ENCODE measurements at places on chromosomes 16 and 17.

GRCh38 chr17:7147772-7148171 lies 31.4 kb downstream of the ASGR1 start:
- no peak for DNase-seq

- no peak for DNase-seq
Measured at GRCh38 chr16:81558077-81558443, 113.5 kb downstream of the CMIP start.

DNA sequence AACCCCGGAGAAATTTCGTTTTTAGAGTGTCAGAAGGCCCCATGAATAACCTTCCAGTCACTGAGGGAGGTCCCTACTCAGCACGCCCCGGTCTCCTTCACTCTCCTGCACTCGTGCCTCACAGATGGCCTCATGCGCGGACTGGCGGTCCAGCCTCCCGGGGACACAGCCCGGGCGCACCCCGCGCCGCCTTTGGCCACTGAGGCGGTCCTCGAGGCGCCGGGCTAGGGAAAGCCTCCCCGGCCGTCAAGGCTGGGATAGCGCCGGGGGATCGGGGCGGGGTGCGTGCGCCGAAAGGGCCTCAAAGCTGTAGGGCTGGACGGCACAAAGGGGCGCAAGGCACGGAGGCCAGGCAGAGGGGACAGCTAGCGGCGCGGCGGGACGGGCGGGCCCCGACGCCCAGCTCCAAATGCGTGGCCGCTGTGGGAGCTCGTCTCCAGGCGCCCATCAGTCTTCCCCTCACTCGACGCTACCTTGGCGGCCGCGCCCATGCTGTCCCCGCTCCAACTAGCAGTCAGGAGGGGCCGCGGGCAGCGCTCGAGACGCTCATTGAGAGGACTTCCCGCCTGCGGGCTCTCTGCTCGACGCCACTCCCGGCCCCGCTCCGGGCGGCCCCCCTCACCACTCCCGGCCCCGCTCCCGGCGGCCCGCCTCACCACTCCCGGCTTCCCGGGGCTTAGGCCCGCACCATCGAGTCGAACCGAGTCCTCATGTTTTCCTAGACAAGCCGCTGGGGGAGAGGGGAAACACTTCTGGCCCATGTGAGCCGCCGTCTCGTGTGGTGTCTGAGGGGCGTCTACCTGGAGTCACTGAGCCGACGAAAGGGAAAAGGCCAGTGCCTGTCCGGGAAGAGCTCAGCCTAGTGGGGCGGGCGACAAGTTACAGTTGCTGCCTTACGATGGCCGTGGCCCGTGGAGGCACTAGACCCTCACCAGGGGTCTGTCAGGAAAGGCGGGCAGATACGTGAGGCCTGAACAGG lies at the start of gene USP6:
TSS of gene USP6 (plus strand) at position 360 of the 979 bp plus-strand sequence. CDS start 14,336 bp downstream, outside the sequence.
- DNase-seq, result no peak

- no peak for DNase-seq
Measured at GRCh38 chr17:42562388-42563142, 617 bp downstream of the COASY start.

DNA sequence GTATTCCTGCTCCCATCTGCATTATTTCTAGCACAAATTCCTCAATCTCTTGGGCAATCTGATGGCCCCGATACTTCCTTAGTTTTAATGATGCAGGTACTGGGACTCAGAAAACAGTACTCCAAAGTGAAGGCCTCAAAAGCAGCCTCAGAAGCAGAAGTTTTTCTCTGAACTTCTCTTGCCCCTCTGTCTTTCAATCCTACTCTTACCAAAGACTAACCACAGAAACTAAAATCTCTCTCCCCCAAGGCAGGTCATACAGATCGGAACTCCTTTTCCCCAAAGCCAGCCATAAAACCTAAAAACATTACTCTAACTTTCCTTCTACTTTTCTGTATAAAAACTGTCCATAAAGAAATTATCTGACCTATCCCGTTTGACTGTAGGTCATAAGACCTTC lies 103.5 kb downstream of the HS3ST3A1 start:
- no peak for DNase-seq

GRCh38 chr16:14672403-14672971 lies 21.6 kb downstream of the PLA2G10 start:
- no peak for DNase-seq

GRCh38 chr16:50924759-50925545 lies 183.1 kb downstream of the CYLD start:
- DNase-seq, result no peak

- no peak for DNase-seq
Measured at GRCh38 chr16:50169555-50170096, 16.5 kb downstream of the TENT4B start.

- DNase-seq, result no peak
Measured at GRCh38 chr16:62038646-62039045, 2.4 kb upstream of the CDH8 start.

DNA sequence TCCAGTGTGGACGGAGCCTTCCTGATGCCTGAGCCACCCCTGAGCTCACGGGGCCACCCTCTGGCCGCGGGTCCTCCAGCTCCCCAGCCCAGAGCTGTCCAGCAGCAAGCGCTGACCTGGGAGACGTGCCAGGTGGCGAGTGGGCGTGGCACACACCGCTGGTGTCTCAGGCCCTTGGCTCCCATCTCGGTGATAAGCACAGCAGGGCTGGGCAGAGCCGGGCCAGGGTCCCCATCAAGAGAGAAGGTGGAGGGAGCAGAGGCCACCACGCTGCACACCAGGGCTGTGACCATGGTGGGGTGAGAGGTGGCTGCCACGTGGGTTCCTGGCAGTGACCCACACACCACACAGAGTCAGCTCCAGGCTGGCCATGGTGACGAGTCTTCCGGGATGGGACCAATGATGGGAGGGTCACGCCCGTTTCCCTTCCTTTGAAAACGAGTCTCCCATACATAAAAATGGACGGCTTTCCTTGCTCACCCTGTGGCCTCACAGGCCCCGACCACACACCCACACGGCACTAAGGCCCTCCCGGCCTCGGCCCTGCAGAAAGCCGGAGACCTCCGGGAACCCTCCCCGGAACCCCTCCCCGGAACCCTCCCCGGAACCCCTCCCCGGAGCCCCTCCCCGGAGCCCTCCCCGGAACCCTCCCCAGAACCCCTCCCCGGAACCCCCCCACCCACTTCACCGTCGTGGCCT lies 16.8 kb downstream of the UTS2R start:
- DNase-seq, result no peak

DNA sequence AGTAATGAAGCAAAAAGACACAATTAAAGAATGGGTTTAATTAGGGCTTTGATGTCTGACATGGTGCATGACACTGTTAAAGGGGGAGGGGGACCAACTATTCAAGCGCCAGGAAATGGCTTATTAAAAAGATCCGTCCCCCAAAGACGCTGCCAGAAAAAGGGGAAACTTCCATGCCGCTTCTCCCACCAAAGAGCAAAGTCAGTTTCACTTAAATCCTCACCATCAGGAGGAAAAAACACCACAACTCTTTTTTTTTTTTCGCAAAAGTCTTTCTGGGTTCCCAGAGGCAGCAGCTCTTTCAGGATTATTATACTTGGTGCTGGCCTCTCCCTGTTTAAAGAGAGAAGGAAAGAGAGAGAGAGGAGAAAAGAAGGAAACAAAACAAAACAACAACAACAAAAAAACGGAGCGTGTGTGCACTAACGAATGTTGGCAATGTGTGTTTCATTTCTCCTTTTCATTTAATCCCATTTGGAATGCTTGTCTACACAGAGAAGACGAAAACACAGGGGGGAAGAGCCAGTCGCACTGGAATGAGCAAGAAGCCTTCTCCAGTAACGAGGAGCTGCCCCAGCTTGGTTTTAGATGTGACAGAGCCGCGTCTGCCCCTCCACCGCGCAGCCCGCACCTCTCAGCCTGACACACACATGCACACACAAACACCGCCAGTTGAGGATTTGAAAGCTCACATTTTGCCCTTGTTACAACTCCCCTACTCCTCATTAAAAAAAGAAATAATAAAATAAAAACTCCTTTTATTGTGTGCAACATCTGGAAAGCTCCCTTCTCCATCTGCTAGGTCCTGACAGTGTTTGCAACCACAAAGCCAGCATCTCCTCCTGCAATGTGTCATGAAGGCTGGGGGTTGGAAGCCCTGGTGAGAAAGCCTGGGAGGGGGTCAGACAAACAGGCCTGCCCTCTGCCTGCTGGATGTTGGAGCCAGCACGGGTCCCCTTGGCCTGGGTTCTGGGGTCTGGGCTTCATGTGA lies 32.7 kb upstream of the AXIN2 start:
- no peak for DNase-seq

- no peak for DNase-seq
Measured at GRCh38 chr16:87368029-87368770, 15.4 kb downstream of the FBXO31 start.

DNA sequence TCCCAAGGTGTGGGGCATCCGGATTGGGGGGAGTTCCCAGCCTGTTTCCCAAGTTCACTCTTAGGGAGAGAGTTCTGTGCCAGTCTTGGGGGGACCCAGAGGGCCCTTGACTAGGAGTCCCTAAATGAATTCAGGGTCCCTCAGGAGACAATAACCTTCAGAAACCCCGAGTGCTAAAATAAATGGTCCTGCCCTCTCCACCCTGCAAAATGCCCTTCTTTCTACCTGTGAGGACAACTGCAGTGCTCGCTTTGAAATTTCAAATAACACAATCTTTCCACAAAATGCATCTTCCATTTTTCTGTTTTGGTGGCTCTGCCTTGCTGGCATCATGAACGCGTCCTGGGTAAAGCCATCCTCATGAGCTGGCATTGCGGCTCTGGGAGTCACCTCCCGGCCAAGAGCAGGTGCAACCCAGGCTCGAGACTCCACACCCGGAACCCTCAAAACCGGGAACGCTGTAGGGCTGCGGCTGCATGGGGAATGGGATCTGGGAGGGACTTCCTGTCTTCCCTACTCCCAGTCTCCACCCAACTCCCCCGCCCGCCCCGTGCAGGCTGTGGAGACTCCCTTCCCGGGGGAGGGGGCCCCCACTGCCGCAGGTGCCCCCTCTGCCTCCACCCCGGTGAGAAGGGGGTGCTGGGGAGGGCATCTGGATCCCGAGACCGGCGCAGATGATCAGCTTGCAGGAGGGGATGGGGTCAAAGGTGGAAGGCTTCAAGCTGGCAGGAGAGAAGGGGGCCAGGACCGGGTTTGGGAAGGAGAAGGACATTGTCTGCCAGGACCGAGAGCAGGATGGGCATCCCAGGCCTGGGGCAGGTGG lies at the start of gene ZNF205:
TSS of gene ZNF205 (plus strand) at position 529 of the 823 bp plus-strand sequence. CDS start 845 bp downstream, outside the sequence.
- DNase-seq, result peak; percentile 79

DNA sequence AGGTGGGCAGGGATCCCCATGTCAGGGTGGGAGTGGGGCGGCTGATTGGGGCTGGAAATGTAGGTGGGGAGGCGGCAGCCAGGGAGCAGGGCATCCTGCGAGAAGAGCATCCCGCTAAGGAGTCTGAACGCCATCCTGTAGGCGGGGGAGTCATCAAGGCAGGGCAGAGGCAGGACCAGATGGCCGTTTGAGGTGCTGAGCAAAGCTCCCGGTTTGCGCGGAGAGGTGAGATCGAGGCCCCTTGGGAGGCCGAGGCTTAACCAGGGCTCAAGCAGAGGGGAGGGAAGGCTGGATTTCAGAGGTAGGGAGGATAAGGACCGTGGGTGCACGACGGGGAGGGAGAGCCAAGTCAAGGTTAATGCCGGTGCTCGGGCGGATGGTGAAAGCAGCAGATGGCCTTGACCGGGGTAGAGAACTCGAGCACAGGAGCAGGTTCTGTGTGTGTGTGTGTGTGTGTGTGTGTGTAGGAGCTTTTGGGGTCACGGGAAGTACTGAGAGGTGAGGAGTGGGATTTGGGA lies 472 bp upstream of the NME2 start:
- DNase-seq, result no peak

- DNase-seq, result no peak
Measured at GRCh38 chr16:84220851-84221250, 19.0 kb downstream of the KCNG4 start.

- no peak for DNase-seq
Measured at GRCh38 chr17:40888196-40888720, 3.2 kb upstream of the KRT20 start.

DNA sequence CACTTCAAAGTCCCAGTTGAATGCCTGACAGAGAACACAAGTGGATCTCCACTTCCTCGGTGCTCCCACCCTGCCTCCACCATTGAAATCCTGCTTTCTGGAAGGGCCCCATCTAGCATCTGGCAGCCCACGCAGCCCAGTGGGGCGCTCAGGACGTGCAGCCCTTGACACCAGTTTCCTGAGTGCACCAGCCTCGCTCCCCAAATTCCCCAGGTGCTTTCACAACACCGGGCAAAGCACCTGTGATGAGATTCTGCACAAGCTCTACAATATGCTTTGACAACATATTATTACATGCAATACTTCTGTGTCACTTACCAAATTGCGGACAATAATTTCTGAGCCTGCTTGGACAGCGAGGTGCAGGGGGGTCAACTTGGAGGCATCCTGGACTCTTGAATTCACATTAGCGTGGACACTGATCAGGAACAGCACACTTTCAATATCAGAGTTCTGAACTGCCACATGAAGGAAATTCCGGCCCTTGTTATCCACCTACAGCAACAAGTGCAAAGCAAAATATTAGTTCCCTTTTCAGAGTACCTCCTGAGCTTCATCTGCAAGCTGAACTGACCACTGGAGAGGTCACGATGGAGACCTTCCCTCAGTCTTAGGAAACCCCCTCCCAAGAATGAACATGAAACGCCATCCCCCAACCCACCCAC lies 33.9 kb downstream of the CYB5D2 start:
- no peak for DNase-seq

DNA sequence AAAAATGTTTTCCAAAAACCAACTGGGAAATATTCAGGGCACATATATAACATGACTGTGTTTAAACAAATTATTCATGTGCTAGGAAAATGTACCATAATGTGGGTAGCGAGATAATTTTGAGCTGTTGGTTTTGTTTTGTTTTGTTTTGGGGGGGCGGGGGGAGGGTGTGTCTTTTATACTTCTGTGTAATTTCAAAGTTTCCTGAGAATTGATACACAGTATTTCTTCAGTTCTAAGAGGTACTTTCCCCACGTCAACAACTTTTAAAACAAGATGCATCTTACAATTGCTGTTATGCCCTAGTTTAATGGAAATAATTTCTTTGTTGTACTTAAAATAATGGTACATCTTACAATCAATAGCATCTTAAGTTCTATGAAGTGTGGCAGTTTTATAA lies 99.7 kb upstream of the RPRML start:
- DNase-seq, result no peak

DNA sequence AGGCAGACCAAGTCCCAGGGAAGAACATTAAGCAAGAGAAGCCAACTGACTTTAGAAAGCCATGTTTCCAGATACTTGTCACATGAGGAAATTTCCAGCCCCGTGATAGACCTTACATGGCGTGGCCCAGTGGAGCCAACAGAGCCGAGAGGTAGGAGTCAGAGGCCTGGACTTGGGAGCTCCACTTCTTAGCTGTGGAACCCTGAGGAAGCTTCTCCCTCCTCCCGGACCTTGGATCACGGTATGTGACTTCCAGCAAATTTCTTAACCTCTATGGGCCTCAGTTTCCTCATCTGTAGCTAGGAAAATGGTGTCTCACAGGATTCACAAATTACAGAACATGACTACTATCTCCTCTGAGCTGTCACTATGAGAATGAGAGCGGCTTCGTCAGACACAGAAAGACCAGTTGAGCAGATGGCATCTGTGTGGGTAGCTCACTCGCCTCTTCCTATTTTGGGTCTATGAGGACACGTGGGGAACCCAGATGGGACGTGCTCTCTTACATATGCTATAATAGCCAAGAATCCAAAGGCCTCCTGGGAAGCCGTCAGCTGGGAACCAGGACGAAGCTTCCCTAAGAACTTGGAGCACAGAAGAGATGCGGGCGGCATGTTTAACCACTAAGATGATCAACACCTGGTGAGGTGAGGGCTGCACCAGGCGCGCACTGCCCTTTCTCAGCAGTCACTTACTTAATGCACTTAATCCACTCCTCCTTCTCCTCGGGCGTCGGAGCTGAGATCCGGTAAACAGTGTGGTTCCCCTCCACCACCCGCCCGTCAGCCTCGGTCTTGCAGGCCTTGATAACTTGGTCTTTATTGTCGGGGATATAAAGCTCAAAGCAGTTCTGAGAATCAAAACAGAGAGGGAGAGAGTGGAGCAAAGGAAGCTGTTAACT lies 102.3 kb downstream of the CYTH1 start:
- DNase-seq, result no peak
